Activated CD4-positive, alpha-beta memory T cell treated with anti-CD3 and anti-CD28 coated beads, Interleukin-2, amount 10 ng/mL, durations not matched to agents 7 days and 5 days (primary cell): ENCODE measurements at places on chromosomes 6 and 20. TPM values are rescaled to one million over a fixed set of nuclear protein-coding genes. Genes with fewer than 3 reads are reported as not detected.

DNA sequence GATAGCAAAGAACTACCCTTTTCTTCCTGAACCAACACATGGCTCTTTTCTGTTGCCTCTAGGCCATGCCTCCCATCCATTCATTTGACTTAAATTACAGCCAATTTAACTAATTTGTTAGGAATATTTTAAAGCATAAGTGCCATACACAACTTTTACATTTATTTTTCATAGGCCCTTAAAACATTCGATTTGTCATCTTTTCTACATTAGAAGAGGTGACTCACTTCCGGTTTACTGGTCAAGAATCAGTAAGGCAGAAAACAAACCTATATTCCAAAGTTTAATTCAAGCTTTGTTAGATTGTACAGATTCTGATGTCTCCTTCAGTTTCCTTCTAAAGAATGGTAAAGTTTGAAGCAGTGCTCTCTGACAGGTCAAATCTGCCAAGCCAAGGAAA lies 344.3 kb downstream of the SAMD5 start:
- DNase-seq = no peak

DNA sequence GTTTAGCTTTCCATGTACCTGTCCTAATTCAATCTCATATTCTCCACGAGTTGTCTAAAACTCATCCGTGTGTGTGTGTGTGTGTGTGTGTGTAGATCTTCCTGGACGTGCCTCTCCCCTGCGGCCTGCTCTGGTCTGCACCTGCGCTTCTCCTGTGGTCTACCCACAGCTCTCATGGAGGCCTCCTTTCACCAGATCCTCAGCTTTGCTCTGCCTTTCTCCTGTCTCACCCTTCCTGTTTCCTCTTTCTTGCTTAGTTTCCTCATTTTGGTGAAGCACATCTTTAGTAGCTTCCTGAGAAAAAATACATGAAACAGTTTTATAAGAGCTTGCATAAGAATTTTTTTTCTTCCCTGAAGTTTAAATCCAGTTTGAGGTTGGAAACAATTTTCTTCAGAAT lies 18.1 kb downstream of the SLX4IP start:
- peak; percentile 58 for DNase-seq

GRCh38 chr6:109051301-109052017 lies 43.2 kb downstream of the SESN1 start:
- DNase-seq = no peak

- DNase-seq = no peak
These were observed 131.2 kb upstream of the HDDC2 start for GRCh38 chr6:125432963-125433362.

- DNase-seq = no peak
These were observed 30.6 kb upstream of the LY86 start for GRCh38 chr6:6557886-6558285.

DNA sequence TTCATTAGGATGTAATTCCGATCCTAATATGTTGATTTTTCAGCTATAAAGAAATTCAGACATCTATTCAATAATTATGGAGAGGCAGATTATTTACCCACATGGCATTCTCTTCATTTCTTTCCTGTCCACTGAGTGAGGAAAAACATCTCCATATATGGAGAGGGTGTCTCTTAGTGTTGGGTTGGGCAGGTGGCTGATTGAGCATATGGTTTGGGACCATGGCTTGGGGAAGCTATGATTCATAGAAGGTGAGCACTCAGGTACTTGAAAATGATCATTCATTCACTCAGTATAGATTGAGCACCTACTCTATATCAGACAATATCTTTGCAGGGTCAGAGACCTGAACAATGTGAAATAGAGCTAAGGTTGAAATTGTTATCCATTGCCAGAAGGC lies 41.3 kb upstream of the IL20RA start:
- no peak for DNase-seq

GRCh38 chr6:2942914-2943563 lies 28.3 kb downstream of the SERPINB6 start:
- no peak for DNase-seq

GRCh38 chr6:127592964-127593363 lies 16.0 kb downstream of the C6orf58 start:
- no peak for DNase-seq

- no peak for DNase-seq
These were observed 70.8 kb upstream of the AKIRIN2 start for GRCh38 chr6:87772597-87773530.

DNA sequence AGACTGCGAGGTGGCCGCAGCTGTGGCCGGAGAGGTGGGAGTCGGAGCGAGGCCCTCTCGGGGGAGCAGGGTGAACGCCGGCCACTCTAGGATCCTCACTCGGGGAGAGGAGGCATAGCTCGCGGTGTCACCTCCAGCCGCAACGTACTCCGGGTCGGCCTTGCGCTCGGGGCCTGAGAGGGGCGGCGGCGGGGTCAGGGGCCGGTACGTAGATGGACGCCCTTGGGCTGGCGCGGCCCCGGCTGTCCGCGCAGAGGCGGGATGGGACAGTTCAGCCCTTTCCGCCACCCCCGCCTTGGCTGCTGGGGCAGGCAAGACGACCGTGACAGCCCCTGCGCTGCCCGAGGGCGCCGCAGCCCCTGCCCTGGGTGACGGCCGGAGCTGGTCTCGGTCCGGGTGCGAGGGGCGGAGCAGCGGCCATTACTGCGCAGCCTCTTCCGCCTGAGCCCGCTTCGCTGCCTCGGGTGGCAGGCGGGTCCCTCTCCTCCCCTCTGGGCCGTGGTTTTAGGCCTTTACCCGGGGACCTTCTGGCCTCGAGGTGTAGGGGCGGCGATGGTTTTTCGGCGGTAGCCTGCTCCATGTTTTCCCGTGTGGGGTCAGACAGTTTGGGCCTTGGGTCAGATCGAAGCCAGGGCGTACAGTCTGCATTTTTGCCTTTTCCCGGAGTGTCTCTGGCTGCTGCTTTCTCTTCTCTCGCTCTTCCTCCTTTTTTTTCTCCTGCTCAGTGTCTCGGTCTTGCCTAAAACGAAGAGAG lies 405 bp downstream of the RNF146 start:
- peak; percentile 59 for DNase-seq

DNA sequence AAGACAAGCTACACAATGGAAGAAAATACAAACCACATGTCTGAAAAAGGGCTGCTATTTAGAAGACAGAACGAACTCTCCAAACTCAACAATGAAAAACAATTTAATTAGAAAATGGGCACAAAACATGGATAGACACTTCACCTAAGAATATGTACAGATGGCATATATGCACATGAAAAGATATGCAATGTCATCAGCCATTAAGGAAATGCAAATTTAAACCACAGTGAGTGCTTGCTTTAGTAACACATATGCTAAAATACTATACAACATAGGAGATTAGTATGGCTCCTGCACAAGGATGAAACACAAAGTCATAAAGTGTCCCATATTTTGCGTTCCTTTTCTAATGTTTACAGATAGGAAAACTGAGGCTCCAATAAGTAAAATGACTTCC lies 60.4 kb upstream of the FAM83B start:
- DNase-seq = no peak

GRCh38 chr6:87806635-87807034 lies 104.6 kb upstream of the AKIRIN2 start:
- no peak for DNase-seq

DNA sequence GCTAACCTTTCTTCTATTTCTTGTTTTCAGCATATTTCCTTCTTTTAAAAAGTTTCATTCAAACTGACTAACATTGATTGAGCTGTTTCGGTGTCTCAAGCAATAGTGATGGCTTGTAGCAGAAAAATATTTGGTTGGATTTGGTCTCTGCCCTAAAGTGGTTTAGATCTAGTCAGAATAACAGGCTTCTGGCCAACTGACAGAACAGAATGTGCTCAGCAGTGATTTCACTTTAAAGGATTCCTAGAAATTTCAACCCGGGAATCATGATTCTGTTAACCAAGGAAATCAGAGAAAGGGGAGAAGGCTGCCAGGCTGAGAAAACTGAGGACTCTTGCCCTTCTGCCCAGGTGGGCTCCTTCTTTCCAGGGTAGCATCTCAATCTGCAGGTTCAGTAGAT lies 16.6 kb upstream of the GSTA1 start:
- DNase-seq = no peak

- DNase-seq = no peak
These were observed 52.9 kb upstream of the BTN3A2 start for GRCh38 chr6:26312096-26312463.

DNA sequence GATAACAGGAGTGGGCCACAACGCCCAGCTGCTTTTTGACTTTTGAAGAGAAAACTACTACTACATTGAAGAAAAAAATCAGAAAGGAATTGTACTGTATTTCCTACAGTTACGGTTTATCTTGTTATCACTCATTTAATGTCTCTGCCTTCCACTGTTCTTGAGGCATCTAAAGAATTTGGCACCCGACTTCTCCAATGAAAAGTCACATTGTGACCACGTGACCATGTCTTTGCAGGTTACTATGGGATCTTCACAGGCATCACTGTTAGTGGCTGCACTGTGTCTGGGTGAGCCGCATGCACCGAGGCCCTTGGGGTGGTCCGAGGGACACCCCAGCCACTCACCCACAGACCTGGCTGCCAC lies 26.8 kb downstream of the RRBP1 start:
- DNase-seq = no peak

DNA sequence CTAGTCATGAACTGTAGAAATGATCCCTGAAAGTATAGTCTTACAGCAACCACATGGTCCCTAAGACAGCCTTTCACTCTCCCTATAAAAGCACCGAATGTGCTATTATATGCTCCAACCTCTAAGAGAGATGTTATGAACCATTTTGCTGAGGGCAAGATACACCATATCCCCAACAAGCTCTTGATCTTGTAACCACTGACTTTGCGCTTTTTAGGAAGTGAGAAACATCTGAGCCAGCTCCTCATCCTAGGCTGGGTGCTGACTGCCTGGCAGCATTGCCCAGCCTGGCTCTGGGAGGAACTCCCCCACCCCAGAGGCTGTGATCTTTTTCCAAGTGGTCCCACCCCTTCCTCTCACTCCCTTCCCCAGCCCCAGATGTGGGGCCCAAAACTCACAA lies 3.1 kb upstream of the EMILIN3 start:
- DNase-seq = no peak

DNA sequence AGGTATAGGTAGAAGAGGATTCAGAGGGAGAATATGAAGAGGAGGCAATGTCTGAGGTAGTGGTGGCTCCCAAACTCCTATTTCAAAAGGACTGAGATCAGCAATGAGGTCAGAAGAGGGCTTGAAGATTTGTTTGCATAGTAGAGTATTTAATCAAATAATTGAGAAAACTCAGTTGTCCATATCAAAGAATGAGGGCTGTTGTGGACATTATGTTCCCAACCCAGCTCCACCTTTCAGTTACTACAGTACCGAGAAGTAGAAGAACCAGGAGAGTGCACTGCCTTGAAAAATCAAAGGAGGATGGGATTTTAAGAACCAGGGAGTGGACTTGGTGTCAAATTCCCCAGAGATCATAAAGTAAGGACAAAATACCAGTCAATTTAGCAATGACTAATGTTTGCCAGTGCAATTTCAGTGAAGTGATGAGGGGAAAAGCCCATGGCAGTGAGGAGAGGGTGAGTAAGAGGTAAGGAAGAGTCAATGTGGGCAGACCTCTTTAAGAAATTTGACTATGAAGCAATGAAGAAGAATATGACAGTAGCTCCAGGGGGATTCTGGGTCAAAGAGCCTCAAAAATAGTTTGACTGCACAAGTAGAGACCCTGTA lies 382.4 kb downstream of the PKHD1 start:
- DNase-seq = no peak

DNA sequence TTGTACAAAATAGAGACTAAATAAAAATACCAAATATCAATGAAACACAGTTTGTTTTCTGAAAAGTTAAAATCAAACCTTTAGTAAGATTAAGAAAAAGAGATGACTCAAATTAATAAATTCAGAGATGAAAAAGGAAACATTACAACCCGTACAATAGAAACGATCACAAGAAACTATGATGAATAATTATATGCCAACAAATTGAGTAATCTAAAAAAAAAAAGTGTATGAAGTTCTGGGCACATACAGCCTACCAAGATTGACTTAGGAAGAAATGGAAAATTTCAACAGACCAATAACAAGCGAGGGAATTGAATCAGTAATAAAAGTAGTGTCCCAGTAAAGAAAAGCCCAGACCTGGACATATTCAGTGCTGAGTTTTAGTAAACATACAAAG lies 94.8 kb downstream of the STXBP5 start:
- DNase-seq = no peak

DNA sequence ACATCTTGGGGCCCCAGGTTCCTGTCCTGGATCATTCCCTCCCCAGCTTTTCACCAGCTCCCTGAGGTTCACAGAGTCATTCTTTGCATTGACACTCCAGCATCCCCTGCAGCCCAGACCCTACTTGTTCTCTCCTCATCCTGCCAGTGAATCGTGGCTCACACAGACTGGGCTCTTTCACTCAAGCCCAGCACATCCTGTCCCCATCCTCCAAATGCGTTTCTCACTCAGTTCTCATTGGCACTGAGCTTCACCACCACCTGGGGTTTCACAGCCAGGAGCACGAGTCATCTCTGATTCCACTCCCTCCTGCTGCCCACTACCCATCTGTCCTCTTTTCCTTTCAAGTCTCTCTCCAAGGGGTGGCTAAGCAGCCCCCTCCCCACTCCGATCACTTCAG lies 85.4 kb upstream of the NNAT start:
- no peak for DNase-seq

DNA sequence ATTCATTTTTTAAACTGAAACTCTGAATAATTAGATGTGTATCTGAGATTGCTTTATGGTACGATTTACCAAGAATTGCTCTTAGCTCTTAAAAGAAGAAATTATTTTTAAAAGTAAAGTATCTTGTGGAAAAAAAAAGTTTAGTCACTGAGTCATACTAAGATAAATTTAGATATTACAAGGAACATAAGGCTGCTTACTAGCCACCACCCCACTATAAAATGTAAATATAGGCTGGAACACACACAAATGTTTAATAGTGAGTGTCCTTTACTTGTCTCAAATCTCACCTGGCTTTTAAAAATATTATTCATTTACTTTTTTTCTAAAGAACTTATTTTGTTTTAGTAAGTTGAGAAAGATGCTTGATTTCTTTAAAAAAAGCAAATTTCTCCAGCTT lies 17.6 kb downstream of the RFX6 start:
- no peak for DNase-seq

DNA sequence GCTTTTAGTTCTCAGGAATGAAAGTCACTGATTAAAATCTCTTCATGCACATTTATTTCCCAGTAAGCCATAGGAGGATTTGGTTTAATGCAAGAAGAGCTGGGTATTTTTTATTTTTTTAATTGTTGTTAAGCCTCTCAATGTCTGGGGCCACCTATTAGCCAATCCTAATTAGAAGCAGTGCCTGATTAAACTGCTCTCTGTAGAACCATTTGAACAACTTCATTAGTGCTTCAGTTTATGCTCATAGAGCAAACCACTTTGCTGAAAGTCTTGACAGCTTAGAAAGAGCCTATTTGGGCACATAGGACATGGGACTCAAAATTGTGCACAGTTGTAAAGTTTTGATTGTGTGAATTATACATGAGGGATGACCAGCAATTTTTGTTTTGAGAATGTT lies 548.9 kb downstream of the FRK start:
- DNase-seq = no peak

The SPATS1 gene
- not detected for total RNA-seq

The RNF39 gene
- not detected for total RNA-seq

The SCGN gene
- total RNA-seq = not detected

The CGA gene
- not detected for total RNA-seq

The SGK2 gene
- total RNA-seq = not detected

The SDC4 gene
- 28.3 TPM for total RNA-seq

The RUNX2 gene
- 43.4 TPM for total RNA-seq

The SRSF12 gene
- not detected for total RNA-seq

The BPIFB4 gene
- total RNA-seq = not detected
